Body of pancreas (tissue), 4 donors: ENCODE measurements at places on chromosomes 3 and 15. TPM values are rescaled to one million over a fixed set of nuclear protein-coding genes. Genes with fewer than 3 reads are reported as not detected.
A peak's percentile ranks its signal among the peaks of the same experiment; 100 is the strongest.

NEDD4 gene
- 8.0 TPM for total RNA-seq

RTP4 gene
- total RNA-seq = 2.0 TPM

DNA sequence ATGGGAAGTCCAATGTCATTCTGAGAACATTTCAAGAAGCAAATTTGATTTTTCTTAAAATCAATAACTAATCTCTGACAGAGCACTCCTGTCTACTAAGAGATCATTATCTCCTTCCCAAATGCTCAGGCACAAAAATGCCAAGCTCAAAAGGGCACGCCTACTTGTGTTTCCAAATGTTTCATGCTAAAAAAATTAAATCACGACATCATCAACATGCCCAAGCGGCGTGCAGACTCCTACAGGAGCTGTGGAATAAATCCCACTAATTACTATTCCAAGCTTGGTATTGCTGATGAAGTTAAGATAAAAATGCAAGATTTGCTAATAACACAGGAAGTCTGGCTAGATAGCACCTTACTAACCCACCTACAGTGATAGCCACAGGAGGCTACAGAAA, 140.8 kb downstream of the OSBPL10 start:
- DNase-seq = no peak
- H3K4me1 ChIP-seq = no peaks in the 10 kb centered on the region
- H3K27me3 ChIP-seq = no peaks in the 10 kb centered on the region
- H3K36me3 ChIP-seq = no peaks in the 10 kb centered on the region

GRCh38 chr15:40695469-40695890, 506 bp downstream of the RAD51 start:
- no peaks in the 10 kb centered on the region for H3K36me3 ChIP-seq
- no peaks in the 10 kb centered on the region for H3K27me3 ChIP-seq
- peak overlapping the region; percentile 44 for H3K4me3 ChIP-seq
- no peak for DNase-seq
- peak overlapping the region; percentile 98 for H3K27ac ChIP-seq

DNA sequence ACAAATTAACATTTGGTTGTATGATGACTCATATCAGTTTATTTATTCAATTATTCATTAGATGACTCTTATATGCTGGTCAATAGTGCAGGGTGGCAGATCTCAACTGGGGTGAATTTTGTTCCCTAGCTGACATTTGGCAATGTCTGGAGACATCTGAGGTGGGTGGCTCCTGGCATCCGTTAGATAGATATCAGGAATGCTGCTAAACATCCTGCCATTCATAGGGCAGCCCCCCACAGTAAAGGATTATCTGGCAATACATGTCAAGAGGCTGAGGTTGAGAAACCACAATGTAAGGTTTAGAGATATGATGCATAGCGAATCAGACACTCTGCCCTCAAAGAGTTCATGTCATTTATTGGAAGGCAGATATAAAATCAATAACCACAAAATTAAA, 719.9 kb downstream of the CADM2 start:
- no peaks in the 10 kb centered on the region for H3K36me3 ChIP-seq
- no peak overlapping the region for H3K27ac ChIP-seq
- no peak for DNase-seq
- H3K27me3 ChIP-seq = no peaks in the 10 kb centered on the region

DNA sequence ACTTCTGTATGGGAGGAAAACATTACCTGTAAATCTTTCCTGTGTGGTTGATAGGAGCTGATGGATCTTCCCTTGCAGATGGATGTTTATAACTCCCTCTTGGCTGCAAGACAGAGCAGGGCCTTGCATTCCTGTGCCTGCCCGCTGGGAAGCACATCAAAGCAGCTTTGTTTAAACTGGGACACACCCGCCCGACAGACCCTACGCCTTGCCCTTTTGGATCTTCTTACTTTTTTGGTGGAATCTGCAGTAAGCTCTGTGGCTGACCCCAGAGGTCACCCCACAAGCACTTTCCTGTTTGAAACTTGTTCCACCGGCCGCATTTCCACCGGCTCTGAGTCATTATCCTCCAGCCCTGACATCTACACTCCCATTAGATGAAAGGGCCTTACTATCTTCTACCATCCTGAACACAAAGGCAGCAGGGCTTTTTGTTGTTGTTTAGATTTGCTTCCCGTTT, 244.1 kb upstream of the STT3B start:
- no peaks in the 10 kb centered on the region for H3K27me3 ChIP-seq
- H3K4me3 ChIP-seq = no peak overlapping the region
- H3K36me3 ChIP-seq = no peaks in the 10 kb centered on the region
- no peak for DNase-seq
- no peaks in the 10 kb centered on the region for H3K4me1 ChIP-seq
- no peak overlapping the region for H3K27ac ChIP-seq
